ENCODE measurements at places on chromosomes 1 and 21.

GRCh38 chr1:64873576-64873975, 92.8 kb downstream of the JAK1 start:
- DNase-seq, result no peak

- peak; percentile 40 for DNase-seq
These were observed 624 bp downstream of the SLC41A1 start for GRCh38 chr1:205812271-205812877.

DNA sequence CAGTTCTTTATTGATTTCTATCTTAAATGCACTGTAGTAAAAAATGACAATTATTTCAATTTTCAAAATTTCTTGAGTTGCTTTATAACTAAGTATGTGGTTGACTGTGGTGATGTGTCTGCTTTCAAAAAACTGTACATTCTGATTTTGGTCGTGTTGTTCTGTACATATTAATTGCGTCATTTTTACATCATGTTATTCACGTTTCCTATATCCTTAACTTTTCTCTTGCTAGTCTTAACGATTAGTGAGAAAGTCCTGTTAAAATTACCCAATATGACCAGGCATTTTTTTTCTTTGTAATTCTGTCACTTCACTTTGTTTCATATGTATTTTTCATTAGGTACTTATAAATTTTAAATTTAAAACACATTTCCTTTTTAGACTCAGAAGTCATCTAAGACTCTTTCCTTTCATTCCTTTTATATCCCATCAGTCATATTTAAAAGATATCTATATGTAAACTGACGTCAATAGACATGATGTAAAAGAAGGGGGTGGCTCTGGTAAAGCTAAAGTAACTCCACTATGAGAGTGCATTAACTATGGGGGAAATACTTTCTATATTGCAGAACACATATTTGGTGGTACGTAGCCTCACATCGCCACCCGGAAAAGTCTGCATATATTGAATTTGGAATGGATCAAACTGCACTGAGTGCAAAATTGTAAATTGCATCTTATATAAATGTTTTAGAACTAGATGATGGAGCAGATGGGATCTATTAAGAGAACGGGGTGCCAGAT, 1.1 kb upstream of the COA6 start:
- DNase-seq, result no peak

DNA sequence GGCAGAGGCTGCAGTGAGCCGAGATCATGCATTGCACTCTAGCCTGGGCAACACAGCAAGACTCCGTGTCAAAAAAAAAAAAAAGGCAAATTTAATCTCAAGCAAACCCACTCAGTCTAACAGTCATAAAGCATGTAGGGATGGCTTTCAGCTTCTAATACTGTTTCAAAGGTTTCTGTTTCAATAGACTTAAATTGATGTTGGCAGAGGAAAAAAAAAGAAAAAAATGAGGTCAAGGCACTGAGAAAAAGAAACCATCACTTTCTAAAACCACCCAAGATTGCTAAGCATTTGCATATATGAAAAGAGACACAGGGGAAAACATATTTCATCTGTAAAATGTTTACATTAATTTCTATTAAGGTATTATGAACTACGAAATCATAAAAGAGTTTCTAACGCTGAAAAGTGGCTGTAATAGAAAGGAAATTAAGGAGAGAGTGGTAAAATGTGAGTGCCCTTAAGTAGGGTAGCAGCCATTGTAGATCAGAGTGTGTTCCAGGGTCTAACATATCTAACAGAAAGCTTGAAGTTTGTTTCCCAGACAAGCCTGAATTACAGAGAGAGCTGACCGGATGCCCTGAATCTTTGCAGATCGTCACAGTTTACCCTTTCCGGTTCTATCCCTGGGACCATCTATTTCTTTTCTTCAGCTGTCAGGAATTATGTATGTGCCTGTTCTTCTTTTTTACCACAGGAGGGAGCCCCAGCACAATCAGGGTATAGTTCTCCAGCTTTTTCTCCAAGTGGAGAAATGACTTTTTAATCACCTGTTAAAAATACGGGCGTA, 70.0 kb downstream of the PLD5 start:
- peak; percentile 30 for DNase-seq

DNA sequence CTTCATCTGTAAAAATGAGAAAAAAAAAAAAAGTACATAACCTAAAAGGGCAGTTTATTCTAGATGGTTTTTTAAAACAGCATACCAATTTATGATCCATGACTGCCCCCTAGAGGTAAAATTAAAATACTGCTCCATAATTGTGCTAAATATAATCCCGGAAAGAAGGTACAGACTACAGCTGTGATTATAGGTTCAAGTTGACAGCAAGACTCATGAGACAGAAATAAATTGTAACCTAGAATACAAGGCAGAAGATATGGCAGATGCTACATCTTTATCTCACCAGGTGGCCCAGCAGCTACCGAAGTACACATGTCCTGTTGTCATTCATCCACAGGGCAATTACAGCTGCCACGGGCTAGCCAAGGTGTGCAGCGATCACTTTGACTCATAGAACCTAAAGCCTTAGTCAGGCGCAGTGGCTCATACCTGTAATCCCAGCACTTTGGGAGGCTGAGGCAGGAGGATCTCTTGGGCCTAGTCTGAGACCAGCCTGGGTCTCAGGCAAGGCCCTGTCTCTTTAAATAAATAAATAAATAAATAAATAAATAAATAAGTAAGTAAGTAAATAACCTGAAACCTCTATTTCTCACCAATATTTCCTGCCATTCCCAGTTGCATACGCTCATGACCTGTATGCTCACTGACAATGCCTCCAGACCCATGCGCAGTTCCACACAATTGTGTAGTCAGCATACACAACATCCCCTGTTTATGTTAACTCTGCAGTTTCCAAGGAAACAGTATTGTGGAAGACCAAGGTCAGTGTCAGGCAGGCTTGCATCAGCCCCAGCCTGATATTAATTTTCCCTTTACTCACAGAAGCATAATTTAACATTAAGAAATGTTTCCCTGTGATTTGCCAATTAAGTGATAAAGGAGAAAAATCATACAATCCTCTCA, 18.3 kb upstream of the PPIE start:
- peak; percentile 51 for DNase-seq

GRCh38 chr21:36171336-36171735, 14.7 kb downstream of the DOP1B start:
- DNase-seq, result no peak

DNA sequence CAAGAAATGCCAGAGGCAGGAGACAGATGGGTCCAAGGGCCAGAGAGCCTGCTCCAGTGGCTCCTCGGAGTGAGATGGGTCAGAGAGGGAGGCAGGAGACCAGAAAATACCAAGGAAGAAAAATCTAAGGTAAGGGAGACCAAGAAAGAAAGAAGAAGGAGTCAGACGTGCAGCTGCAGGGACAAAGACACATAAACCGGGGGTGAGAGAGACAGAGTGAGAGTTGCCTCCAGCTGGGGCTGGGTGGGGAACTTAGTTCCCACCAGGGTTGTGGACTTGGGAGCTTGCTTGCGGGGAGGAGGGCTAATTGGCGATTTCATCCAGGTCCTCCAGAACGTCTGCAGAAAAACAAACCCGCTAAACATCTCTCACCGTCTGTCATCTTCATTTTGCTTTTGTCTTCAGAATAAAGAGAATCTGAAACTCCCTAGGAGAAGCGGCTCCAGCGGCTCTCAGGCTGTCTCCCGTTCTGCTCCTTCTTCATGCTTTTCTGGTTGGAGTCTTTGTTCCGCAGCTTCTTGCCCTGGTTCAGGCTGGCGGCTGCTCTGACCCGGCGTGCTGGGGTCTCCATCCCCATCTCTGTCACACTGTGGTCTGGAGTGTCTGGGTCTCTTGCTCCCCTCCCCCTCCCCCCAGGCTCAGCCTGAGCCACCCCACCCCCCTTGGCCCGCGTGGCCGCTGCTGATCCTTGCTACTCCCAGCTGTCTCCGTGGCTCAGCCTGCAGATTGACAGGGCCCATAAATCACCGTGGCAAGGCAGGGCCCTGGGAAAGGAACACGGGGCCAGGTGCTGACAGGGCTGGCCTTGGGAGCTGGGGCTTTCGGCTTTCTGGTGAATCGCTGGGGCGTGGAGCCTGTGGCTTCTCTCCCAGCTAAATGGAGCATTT, 66.6 kb downstream of the UBIAD1 start:
- DNase-seq, result no peak

GRCh38 chr1:66731170-66731865, 20.9 kb upstream of the DYNLT5 start:
- no peak for DNase-seq

GRCh38 chr1:21232044-21232443, 55.3 kb upstream of the EIF4G3 start:
- DNase-seq, result no peak

DNA sequence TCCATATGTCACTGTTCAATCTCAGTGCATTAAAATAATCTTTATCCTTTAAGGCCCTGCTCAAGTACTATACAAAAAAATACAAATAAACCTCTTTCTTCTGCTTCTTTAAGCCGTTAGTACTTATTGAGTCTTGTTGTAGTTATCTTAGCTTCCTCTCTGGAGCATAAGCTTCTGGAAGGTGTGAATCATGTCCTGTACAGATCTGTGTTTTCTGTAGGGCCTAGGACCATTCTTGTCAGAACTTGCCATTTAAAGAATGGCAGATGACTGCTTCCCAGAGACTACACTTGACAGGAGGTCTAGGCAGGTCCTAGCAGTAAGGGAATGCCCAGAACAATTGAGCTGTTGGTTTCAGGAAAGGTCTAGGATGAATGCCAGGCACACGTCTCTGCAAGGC, 12.9 kb downstream of the NEK7 start:
- DNase-seq, result no peak

DNA sequence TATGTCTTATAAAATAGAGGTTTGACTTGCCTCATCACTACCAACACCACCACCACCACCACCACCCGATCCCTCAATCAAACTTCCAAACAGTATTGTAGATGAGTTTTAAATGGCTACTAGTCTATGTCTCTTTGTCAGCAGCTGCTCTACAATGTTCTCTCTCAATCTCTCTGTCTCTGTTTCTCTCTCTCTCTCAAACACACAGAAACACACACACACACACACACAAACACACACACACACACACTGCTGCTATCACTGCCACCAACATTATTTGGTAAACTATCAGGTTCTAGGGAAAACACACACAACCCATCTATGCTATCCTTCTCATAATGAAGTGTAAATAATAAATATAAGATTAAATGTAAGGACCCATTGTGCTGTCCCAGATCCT, 2.4 kb downstream of the TNFSF4 start:
- DNase-seq, result no peak

- DNase-seq, result no peak
These were observed 3.6 kb downstream of the ERG start for GRCh38 chr21:38494703-38495102.

DNA sequence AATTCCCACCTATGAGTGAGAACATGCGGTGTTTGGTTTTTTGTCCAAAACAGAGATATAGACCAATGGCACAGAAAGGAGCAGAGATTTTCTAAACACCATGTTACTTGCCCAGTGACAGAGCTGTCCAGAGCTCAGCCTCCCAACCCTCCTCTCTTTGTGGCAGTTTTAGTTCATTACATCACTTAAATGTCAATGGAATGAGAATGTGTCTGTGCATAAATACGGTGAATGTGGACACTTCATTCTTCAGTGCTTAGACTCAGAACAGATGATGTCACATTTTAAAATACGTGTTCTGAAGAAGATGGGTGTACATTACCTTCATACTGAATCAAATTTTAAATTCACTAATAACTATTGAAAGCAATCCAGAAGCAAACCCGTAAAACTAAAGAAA, 374.9 kb downstream of the DSCAM start:
- no peak for DNase-seq

DNA sequence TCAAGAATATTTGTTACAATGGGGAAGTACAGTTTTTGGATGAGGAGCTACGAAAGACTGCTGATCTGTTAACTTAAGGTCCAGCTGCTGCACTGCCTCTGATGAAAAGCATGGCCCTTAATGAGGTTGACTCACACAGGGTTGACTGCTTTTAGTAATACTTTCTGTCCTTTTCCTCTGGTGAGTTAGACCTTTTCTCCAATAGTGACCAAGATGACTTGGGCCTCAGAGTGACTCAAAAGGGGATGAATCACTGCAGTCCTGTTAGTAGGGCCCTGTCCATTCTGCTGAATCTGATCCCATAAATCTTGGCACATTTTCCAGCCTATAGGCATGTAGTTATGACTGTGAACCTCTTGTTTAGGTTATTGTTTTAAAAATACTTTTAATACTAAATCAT, 2.7 kb downstream of the DISP1 start:
- peak; percentile 67 for DNase-seq

DNA sequence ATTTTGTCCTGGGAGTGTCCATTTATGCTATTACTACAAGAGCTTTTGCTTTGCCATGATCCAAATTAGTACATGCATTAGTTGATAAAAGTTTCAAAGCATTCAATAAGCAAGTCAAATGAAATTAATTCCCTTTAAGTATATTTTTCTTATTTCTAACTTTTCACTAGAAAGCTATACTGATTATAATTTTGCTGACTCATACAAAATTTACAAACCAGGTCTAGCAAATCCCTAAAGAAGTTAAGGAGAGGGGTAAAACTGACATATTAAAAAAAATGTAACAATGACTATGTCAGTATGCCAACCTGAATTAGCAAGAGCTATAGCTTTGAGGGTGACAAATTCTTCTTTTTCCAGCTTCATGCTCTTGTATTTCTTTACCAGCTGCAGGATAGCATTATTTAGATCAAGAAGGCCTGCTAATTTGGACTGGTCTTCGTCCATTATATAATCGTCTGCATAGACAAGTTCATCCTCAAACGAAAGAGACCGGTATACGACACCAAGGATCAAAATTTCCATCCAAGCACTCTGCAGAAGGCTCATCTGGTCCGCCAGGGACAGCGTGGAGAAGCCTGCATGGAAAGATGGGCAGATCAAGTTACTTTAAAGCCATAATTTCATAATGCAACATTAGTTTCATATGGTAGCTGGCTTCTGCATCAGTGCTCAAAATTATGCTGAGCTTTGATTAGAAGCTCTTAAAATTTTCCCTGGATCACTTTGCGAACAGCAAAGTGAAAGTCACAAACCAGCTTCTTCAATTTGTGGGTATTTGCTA, 95.8 kb upstream of the USH2A start:
- DNase-seq, result no peak

DNA sequence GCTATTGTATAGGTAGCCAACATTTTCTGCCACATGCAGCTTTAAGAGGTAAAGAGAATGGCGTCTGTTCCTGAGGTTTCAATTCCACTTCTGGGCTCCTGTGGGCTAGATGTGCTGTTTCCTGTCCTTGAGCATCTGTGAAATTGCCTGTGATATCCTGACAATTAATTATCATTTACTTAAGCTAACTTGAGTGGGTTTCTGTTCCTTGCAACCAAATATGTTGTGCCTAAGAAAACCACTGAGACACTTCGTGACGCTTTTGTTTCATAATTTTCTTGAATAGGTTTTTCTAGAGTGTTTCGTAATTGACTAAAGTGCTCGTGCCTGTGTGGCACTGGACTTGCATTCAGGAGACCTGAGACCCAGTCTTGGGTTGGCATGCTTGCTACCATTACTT, 127.3 kb upstream of the POU3F1 start:
- DNase-seq, result no peak

DNA sequence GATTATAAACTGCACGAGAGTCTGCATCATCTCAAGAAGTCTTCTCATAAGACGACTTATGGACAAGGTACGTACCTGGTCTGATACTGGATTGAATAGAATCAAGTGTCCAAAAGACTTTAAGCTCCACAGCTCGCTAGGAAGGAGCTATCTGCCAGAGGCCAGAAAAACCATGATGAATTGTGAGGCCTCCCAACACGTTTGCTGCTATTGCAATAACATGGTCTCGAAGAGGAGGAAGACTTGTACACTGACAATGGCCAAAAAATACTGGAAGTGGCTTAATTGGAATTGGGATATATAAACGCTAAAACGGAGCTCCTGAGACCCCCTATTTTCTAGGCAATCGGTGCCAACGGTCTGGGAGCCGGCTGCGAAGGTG, 534 bp downstream of the DNAJC28 start:
- no peak for DNase-seq

- no peak for DNase-seq
These were observed 111.9 kb downstream of the CACHD1 start for GRCh38 chr1:64581843-64582185.

All from SJSA1 (cell line).